ENCODE measurements at places on chromosomes 6 and 20.

- DNase-seq = no peak
Measured at GRCh38 chr6:6738922-6739716, 150.6 kb downstream of the LY86 start.

- no peak for DNase-seq
Measured at GRCh38 chr6:116438590-116439448, 22.4 kb upstream of the CALHM6 start.

DNA sequence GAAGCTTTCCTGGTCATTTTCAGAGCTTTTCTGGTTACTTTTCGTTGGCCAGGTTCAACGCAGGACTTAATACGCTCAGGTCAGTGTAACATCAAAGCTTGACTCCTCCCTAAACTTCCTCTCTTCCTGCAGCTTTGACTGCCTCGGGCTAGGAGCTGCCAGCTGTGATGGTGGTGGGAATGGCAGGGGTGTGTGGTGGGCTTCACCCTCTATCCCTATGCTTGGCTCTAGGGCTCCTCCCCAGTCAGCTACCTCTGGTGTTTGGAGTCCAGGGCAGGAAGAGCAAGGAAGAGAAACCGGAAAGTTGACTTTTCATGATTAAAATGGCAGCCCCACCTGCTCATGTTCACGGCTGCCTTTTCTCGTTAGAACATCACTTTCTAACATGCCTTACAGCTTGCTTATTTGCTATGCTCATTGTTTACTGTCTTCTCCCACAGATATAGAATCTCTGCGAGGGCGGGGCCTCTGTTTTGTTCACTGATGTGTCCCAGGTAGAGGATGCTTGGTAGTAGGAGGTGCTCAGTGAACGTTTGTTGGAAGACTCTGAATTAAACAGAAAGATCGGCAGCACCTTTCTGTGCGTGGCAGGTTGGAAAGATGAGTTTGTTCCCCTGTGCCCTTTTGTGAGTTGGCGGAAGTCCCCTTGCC is 16.1 kb upstream of the PPP1R14C start:
- DNase-seq = no peak

DNA sequence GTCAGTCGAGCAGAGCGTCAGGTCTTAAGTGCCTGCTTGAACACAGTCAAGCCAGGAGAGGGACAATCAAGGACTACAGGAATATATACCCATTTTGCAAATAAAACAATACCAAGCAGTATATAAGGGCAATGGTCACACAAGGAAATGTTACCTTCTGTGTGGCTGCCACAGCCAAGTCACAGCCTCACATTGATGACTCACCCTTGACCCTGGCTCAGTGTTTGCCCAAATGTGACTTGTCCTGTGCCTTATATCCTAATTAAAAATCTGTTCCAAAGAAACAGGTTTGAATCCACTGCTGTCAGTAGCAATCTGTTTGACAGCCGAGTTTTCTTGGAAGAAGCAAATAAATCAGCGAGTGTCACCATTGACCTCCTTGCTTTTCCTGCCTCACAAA is 34.3 kb downstream of the C6orf89 start:
- no peak for DNase-seq

DNA sequence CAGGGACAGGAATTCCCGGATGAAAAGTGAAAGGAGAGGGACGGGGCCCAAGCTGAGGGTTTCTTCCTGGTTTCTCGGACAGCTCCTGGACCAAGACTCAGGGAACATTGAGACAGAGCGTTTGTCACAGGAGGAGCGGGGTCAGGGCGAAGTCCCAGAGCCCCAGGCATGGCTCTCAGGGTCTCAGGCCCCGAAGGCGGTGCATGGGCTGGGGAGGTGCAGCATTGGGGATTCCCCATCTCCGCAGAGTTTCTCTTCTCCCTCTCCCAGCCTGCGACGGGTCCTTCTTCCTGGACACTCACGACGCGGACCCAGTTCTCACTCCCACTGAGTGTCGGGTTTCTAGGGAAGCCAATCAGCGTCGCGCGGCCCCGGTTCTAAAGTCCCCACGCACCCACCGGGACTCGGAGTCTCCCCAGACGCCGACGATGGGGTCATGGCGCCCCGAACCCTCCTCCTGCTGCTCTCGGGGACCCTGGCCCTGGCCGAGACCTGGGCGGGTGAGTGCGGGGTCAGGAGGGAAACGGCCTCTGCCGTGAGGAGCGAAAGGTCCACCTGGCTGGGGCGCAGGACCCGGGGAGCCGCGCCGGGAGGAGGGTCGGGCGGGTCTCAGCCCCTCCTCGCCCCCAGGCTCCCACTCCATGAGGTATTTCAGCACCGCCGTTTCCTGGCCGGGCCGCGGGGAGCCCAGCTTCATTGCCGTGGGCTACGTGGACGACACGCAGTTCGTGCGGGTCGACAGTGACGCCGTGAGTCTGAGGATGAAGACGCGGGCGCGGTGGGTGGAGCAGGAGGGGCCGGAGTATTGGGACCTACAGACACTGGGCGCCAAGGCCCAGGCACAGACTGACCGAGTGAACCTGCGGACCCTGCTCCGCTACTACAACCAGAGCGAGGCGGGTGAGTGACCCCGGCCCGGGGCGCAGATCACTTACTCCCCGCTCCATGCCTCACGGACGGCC is 54.6 kb upstream of the POLR1H start:
- DNase-seq = peak; percentile 5

All from stimulated activated naive CD4-positive, alpha-beta T cell treated with Interleukin-2 at 50 U/mL for 16 hours (primary cell).